ENCODE measurements at places on chromosomes 12 and 14.

GRCh38 chr12:110720516-110720915 lies 22.2 kb downstream of the PPP1CC start:
- DNase-seq: no peak

DNA sequence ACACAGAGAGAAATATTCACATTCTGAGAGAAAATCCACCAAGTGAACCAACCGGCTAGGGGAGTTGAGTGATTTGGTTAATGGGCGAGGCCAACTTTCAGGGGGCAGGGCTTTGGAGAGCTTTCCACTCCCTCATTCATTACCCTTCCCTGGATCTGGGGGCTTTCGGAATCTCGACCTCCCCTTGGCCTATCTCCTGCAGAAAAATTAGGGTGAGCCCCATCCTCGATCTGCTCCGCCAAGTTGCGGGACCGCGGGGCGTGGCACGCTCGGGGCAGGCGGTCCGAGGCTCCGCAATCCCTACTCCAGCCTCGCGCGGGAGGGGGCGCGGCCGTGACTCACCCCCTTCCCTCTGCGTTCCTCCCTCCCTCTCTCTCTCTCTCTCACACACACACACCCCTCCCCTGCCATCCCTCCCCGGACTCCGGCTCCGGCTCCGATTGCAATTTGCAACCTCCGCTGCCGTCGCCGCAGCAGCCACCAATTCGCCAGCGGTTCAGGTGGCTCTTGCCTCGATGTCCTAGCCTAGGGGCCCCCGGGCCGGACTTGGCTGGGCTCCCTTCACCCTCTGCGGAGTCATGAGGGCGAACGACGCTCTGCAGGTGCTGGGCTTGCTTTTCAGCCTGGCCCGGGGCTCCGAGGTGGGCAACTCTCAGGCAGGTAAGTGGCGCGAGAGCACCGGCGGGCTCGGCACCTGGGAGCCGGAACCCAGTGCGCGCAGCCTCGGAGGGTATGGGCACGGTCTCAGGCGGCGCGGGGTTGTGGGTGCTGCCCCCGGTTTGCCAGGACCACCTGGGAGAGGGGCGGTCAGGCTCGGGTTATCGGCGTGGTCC lies at the start of gene ERBB3:
Gene ERBB3, plus strand, starts transcription at position 443 of the 833 bp plus-strand sequence. Its CDS starts 136 bp downstream, at position 579.
- peak; percentile 71 for DNase-seq

GRCh38 chr14:84128050-84128449 lies 1401.9 kb upstream of the FLRT2 start:
- no peak for DNase-seq

DNA sequence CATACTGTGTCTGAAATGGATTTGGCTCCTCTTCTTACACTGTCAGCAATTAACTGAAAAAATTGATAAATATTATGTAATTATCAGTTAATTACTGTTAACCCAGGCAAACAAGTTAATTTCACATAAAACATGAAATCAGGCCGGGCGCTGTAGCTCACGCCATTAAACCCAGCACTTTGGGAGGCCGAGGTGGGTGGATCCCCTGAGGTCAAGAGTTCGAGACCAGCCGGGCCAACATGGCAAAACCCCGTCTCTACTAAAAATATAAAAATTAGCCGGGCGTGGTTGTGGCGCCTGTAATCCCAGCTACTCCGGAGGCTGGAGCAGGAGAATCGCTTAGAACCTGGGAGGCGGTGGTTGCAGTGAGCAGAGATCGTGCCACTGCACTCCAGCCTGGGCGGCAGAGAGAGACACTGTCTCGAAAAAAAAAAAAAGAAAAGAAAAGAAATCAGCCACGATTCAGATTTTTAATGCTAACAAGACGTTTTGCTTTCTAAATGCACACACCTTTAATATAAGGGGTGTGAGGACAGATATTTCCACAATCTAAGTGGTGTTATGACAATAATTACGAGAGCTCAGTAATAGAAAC lies 473 bp upstream of the TMEM19 start:
- no peak for DNase-seq

DNA sequence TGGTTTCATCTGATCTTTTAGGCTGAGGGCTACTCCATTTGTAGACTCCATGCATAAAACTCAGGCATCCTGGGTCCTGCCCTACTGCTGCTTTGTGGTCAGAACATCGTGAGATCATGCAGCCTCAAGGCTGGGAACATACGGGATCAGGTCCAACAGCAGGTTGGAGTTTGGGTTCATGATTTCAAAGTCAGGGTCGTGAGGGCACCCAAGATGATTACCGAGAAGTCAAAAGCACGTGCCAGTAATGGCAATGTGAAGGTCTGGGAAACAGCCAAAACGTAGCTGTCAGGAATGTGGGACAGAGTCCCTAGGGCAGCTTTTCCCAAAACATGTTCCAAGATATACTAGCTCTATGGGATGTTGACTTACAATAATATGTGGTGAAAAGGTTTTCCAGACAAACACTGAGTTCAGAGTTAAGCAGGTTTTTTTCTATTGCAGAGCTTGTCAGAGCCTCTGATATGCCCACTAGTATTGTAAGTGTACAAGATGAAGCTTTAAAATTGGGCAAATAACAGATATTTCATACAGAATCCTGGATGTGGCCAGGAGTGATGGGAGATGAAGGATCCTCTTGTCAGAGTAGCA lies 130.3 kb upstream of the DNM1L start:
- DNase-seq: no peak

GRCh38 chr12:121388421-121388981 lies 11.4 kb upstream of the RNF34 start:
- no peak for DNase-seq

GRCh38 chr12:106302401-106303201 lies at the start of gene TCP11L2:
Gene TCP11L2, plus strand, starts transcription at chr12:106302733. Its CDS starts 8,343 bp downstream, at chr12:106311076.
- DNase-seq: peak; percentile 84

DNA sequence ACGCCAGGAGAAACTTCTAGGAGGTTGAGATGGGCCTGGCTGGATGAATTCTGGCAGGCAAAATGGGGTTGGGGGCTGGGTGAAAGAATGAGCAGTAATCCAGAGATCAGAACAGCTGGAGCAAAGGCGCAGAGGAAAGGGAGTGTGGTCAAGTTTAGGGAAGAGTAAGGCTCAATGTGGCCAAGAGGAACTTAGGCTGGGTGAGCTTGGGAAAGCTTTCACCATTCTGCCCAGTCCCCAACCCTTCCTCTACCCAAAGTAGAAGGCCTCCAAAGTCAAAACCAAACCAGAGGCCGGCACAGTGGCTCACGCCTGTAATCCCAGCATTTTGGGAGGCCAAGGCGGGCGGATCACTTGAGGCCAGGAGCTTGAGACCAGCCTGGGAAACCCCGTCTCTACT lies 10.2 kb upstream of the RABGGTA start:
- no peak for DNase-seq

- DNase-seq: no peak
Measured at GRCh38 chr14:82987502-82988124, 1454.0 kb upstream of the SEL1L start.

- no peak for DNase-seq
Measured at GRCh38 chr12:120224304-120225199, 23.6 kb upstream of the RPLP0 start.

DNA sequence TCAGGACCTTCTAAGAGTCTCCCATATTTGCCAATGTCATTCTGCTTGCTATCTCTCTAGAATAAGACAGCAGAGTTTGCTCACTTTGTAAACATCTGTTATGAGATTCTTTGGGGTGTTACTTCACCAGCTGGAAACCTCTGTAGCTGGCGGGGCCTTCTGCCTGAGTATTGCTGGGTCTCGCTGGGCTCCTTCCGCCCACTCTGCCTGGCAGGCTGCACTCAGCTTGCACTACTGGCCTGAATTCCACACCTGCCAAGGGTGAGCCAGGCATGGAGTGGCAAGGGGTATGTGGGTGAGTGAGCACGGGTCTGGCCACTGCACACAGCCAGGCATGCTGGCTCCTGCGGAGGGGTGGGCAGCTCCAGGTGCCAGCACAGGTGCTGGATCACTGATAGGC lies 267.3 kb upstream of the PDE3A start:
- no peak for DNase-seq

DNA sequence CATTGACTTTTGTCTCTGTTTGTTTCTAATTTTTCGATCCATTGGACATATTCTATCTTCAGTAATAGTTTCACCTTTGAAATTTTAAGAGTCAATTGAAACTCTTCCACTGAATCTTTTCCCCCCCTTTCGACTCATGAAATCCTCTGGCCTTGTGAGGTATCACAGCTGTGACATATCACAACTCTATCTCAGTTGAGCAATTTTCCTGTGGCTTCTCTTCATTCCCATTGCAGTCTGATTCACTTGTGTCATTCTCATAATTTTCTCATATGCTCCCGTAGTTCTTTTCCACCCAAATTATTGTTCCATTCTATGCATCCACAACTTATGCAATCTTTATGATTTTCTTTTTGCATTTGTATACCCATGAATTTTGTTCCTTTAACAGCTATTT lies 261.6 kb downstream of the DACT1 start:
- DNase-seq: no peak

DNA sequence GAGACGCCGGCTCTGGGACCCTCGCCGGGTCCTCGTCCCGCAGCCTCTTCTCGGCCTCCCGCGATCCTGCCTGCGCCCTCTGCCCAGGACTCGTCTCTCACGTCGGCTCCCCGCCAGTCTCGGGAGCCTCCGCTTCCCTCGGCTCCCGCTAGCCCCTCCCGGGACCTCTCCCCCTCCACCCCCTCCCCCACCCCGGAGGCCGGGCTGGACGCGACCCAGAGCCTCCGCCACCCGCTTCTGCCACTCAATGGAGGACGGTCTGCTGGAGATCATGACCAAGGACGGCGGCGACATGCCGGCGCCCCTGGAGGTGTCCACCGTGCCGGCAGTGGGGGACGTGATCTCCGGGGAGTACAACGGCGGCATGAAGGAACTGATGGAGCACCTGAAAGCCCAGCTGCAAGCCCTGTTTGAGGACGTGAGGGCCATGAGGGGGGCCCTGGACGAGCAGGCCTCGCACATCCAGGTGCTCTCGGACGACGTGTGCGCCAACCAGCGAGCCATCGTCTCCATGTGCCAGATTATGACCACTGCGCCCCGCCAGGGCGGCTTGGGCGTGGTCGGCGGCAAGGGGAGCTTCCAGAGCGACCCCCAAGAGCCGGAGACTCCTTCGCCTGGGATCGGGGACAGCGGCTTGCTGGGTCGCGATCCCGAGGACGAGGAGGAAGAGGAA lies 568 bp downstream of the CCDC184 start:
- no peak for DNase-seq

- no peak for DNase-seq
Measured at GRCh38 chr12:107536613-107537012, 149.0 kb upstream of the PWP1 start.

DNA sequence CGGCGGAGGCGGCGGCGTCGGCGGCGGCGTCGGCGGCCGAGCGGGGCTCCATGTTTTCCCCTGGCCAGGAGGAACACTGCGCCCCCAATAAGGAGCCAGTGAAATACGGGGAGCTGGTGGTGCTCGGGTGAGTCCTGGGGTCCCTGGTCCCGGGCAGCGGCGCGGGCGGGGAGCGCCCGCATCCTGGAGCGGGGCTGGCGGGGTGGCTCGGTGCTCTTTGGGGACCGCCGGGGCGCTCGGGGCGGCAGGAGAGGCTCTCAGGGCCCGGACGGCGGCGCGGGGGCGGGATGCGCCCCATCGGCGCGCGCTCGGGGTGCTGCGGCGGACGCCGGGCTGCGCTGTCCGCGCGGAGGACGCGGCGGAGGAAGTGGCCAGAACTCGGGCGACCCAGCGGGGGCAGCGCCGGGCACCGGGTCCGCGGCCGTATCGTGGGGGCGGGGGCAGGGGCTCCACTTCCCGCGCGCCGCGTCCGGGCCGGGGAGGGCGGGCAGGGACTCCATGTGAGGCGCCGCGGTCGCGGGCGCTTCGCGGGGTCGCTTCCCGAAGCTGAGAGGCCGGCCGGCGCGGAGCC lies 485 bp downstream of the PELI2 start:
- DNase-seq: peak; percentile 43

- no peak for DNase-seq
Measured at GRCh38 chr12:85733984-85734383, 102.2 kb downstream of the RASSF9 start.

- DNase-seq: no peak
Measured at GRCh38 chr12:89140141-89140540, 212.2 kb downstream of the DUSP6 start.

DNA sequence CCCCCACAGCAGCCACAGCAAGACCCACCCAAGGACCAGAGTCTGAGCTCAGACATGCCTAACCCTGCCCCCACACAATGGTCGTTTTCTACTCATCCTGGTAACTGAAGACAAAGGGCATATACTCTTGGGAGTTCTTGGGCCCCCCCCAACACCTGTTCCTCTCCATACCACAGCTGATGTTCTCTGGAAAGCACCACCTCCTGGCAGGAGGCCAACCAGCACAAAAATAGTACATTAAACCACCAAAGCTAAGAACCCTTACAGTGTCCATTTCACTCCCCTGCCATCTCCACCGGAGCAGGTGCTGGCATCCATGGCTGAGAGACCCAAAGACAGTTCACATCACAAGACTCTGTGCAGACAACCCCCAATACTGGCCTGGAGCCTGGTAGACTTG lies 80.6 kb upstream of the DAAM1 start:
- no peak for DNase-seq

DNA sequence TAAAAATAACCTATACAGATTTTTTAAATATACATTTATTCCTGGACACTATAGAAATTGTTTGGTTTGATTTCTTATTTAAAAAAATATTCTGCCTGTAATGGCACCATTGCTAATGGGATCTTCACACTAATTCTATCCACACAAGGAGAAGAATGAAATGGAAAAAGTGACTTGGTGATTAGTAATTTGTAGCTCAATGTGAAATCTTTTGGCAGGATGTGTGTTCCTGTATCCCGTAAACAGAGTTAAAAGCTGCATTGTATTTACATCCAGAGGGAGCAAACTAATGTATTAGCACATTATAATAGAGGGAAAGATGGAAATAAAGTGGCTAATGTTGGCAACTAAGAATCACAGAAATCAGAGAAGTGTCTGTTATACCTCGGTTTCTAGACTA lies 1455.3 kb upstream of the FLRT2 start:
- no peak for DNase-seq

DNA sequence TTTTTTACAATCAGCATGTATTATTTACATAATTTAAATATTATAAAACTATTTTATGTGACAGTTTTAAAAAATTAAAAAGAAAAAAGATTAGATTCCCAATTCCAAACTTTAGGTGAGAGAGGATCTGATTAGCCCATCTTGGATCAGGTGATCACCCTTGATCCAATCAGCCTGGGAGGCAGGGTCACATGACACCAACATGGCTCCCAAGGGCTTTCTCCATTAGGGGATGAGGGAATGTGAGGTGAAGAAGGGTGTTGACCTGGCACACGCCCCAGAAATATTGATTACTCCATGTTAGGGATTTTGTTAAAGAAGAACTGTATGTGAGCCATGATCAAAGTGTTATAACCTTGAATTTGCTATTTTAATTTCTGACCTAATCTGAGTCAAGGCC lies 225.4 kb downstream of the RBM19 start:
- DNase-seq: no peak

DNA sequence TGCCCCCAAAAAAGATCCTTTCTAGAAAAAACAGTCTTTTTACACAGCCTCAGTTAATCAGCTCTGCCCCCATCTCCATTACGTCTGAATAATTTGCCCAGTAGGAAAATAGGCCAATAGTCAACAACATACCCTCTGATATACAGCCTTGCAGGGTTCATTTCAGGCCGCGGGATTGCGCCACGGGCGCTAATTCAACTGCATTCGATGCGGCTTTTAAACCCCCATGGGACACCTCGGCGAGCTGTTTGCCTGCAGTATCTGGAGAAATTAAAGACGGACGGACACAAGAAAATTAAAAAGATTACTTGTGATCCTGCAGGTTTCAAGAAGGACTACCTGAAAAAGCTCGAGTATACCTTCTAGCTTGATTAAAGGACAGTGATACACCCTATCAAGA lies 36.1 kb downstream of the ERP29 start:
- no peak for DNase-seq
